MM.1S (cell line): ENCODE measurements at places on chromosomes 3 and 15.

- no peaks in the 10 kb centered on the region for H3K36me3 ChIP-seq
- no peak for DNase-seq
- H3K4me3 ChIP-seq = no peak overlapping the region
- no peaks in the 10 kb centered on the region for H3K27me3 ChIP-seq
- no peak overlapping the region for H3K27ac ChIP-seq
Measured at GRCh38 chr3:133851266-133851906, 44.3 kb downstream of the RAB6B start.

DNA sequence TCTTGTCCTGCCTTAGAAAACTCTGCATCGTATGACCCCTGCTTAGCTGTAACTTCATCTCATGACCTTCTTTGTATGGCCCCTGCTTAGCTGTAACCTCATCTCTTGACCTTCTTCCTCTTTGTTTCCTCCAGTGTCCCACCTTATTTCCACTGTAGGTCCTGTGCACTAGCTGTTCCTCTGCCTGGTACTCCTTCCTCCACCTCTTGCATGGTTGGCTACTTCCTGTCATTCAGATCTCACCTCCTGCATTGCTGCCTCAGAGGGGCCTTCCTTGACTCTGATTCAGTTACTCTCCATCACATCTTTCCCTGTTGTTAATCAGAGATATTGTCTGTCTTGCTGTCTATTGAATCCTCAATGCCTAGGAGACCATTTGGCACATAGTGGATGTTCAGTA is 63.2 kb downstream of the PDE8A start:
- H3K4me3 ChIP-seq = no peak overlapping the region
- H3K4me1 ChIP-seq = no peaks in the 10 kb centered on the region
- no peaks in the 10 kb centered on the region for H3K27me3 ChIP-seq
- DNase-seq = no peak
- H3K36me3 ChIP-seq = no peaks in the 10 kb centered on the region
- H3K27ac ChIP-seq = no peak overlapping the region

- H3K27me3 ChIP-seq = no peaks in the 10 kb centered on the region; the same call in 1 of the 2 replicates
- no peaks in the 10 kb centered on the region for H3K36me3 ChIP-seq
- peaks cover 7% of the 10 kb centered on the region for H3K4me1 ChIP-seq
- H3K4me3 ChIP-seq = no peak overlapping the region
- H3K27ac ChIP-seq = no peak overlapping the region
- no peak for DNase-seq
Measured at GRCh38 chr3:23077126-23077525, 126.0 kb upstream of the UBE2E2 start.

DNA sequence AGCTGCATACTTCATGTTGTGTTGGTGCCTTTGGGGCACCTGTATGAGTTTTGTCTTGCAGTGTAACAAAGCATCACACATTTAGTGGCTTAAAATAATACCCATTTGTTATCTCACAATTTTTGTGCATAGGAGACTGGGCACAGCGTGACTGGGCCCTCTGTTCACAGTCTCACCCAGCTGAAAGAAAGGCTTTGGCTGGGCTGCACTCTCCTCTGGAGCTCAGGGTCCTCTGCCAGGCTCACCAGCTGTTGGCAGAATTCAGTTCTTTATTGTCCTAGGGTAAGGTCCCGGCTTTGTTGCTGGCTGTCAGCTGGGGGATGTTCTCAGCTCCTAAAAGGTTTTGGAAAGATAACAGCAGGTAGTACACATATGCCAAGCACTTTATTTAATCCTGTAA is 263.3 kb downstream of the CLSTN2 start:
- no peaks in the 10 kb centered on the region for H3K36me3 ChIP-seq
- H3K27ac ChIP-seq = no peak overlapping the region
- no peak for DNase-seq
- H3K4me3 ChIP-seq = no peak overlapping the region
- no peaks in the 10 kb centered on the region for H3K27me3 ChIP-seq
- H3K4me1 ChIP-seq = no peaks in the 10 kb centered on the region

GRCh38 chr3:175593331-175593730 is 734.2 kb downstream of the NAALADL2 start:
- H3K27ac ChIP-seq = no peak overlapping the region
- H3K4me1 ChIP-seq = no peaks in the 10 kb centered on the region
- no peak for DNase-seq
- H3K27me3 ChIP-seq = no peaks in the 10 kb centered on the region
- no peak overlapping the region for H3K4me3 ChIP-seq
- H3K36me3 ChIP-seq = no peaks in the 10 kb centered on the region

- H3K4me3 ChIP-seq = no peak overlapping the region
- no peak for DNase-seq
- no peaks in the 10 kb centered on the region for H3K36me3 ChIP-seq
- no peaks in the 10 kb centered on the region for H3K4me1 ChIP-seq
- no peak overlapping the region for H3K27ac ChIP-seq
Measured at GRCh38 chr3:541062-541801, 344.7 kb downstream of the CHL1 start.

- H3K27ac ChIP-seq = no peak overlapping the region
- no peaks in the 10 kb centered on the region for H3K27me3 ChIP-seq
- H3K4me1 ChIP-seq = no peaks in the 10 kb centered on the region
- no peak overlapping the region for H3K4me3 ChIP-seq
- no peaks in the 10 kb centered on the region for H3K36me3 ChIP-seq
- DNase-seq = no peak
Measured at GRCh38 chr3:18703798-18704197, 278.7 kb upstream of the SATB1 start.

DNA sequence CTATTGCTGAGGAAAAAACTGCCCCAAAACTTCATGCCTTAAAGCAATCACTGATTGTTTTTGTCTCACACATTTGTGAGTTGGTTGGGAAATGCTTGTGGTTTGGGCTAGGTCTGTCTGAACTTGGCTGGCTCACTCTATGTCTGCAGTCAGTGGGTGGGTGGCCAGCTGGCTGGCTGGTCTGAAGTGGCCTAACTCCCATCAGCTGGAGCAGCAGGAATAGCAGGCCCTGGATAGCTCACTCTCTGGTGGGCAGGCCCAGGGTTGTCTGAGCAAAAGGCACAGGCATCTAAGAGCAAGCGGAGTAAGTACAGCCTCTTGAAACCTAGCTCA is 37.7 kb upstream of the PRR20G start:
- DNase-seq = no peak
- no peak overlapping the region for H3K27ac ChIP-seq
- no peak overlapping the region for H3K4me3 ChIP-seq
- H3K27me3 ChIP-seq = peaks cover 6% of the 10 kb centered on the region; the same call in 1 of the 2 replicates
- no peaks in the 10 kb centered on the region for H3K36me3 ChIP-seq

- H3K27ac ChIP-seq = no peak overlapping the region
- H3K27me3 ChIP-seq = no peaks in the 10 kb centered on the region
- H3K4me3 ChIP-seq = no peak overlapping the region
- no peaks in the 10 kb centered on the region for H3K36me3 ChIP-seq
- DNase-seq = no peak
Measured at GRCh38 chr15:25243800-25244097, 195.1 kb downstream of the UBE3A start.

GRCh38 chr3:65578861-65579260 is 459.9 kb downstream of the MAGI1 start:
- H3K27me3 ChIP-seq = no peaks in the 10 kb centered on the region
- H3K4me1 ChIP-seq = no peaks in the 10 kb centered on the region
- no peak for DNase-seq
- no peaks in the 10 kb centered on the region for H3K36me3 ChIP-seq
- H3K27ac ChIP-seq = no peak overlapping the region

DNA sequence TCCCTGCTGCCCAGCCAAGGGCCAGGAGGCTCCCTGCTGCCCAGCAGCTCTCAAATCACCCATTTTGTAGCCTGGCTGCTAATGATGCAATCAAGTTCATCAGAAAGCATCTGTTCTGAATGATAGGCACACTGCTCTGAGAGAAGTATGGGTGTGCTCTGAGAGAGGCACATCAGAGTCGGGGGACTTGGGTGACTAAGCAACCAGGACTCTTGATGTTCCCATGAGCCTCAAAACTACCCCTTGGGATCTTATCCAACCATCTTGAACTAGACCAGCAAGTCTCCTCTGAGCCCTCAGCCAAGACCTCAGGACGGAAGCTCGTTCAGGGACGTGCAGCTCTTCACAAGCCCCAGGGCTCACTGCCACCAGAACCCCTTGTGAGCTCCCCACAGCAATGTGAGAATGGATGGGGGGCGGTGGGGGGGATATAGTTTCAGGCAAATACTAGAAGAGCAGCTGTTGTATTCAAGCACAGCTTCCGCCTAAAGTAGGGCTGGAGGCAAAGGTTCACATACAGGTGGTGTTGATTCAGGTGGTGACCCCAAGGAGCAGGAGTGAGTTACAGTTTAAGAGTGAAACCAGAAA is 52.2 kb upstream of the HES1 start:
- no peaks in the 10 kb centered on the region for H3K27me3 ChIP-seq
- H3K4me1 ChIP-seq = peaks cover 53% of the 10 kb centered on the region
- H3K27ac ChIP-seq = peak overlapping the region; percentile 96
- H3K36me3 ChIP-seq = no peaks in the 10 kb centered on the region

DNA sequence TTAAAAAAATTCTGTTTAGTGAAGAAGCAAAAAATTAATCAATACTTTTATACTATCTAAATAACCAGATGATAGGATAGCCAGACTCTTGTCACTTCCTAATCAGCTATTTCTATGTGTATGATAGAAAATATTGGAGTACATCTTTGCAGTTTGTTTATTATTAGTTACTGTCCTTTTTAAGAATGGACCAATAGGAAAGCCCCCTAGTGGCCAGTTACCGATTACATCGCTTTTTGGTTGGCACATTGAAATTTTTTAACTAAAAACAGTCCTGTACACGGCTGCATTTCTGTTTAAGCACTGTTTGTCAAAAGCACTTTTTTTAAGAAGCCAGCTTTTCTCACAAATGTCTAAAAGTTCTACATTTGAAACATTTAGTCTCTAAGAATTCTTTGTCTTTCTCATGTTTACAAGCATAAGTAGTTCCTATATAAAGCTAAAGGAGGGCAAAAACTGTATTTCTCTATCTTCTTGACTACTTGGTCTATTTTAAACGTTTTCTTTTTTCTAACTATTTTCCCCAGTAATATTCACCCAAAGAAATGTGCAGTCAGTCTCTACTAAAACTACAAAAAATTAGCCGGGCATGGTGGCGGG is 253.2 kb upstream of the LRTM1 start:
- no peak overlapping the region for H3K4me3 ChIP-seq
- H3K27me3 ChIP-seq = no peaks in the 10 kb centered on the region
- H3K4me1 ChIP-seq = no peaks in the 10 kb centered on the region
- DNase-seq = peak; percentile 57
- no peaks in the 10 kb centered on the region for H3K36me3 ChIP-seq
- H3K27ac ChIP-seq = no peak overlapping the region

DNA sequence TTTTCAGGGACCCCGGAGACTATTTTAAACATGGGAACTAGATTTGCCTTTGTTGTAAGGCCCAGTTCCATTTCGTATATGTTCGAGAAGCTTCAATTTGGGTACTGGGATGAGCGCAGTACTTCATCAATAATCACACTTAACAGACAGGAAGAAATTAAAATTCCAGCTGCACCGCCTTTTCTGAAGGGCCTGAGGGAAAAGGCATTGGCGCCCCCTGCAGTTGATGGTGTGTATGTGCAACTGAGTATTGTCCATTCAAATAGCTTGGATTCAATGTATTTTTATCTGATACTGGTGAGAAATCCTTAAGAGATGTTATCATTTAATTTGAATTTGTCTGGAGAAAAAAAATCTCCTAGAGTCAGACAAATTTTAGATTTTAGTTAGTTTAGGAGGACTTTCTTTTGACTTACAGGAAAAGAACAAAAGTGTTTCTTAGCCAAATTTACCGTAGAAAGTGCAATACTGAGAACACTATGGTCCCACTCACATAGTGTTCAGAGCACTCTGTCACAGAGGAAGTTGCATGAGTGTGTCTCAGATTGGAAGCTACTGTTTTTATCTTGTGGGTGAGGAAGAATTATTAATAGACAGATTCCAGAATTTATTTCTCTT is 5.4 kb upstream of the ALDH1A2 start:
- no peak overlapping the region for H3K4me3 ChIP-seq
- H3K36me3 ChIP-seq = no peaks in the 10 kb centered on the region
- H3K27me3 ChIP-seq = no peaks in the 10 kb centered on the region
- H3K4me1 ChIP-seq = 0 out of 2 replicates have a peak, but pooled peaks cover 3% of the 10 kb centered on the region

DNA sequence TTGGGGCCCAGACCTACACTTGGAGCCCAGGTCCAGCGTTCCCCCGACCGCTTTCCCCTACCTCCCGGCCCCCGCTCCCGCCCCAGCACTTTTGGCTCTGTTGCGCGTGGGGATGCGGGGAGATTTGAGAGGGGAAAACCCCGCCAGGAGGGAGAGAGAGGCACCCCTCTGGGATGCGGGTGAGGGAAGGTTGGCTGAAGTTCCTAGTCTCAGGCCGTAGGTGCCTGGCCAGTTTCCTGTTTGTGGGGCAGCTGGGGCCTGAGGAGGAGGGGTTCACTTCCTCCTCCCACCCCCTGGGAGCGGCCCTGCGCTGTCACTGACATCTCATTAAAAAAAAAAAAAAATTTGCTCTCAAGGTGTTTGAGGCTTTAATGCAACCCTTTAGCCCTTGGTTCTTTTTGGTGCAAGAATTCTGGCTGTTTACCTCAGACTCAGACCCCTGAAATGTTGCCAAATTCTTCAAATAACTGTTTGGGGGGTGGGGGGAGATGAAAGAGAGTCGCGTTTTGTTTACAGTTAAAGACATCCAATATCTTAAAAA is 2.6 kb downstream of the FAM43A start:
- peak; percentile 71 for DNase-seq
- H3K27me3 ChIP-seq = peaks cover 10% of the 10 kb centered on the region; the same call in 1 of the 2 replicates
- no peaks in the 10 kb centered on the region for H3K36me3 ChIP-seq
- peak overlapping the region; percentile 62 for H3K4me3 ChIP-seq

DNA sequence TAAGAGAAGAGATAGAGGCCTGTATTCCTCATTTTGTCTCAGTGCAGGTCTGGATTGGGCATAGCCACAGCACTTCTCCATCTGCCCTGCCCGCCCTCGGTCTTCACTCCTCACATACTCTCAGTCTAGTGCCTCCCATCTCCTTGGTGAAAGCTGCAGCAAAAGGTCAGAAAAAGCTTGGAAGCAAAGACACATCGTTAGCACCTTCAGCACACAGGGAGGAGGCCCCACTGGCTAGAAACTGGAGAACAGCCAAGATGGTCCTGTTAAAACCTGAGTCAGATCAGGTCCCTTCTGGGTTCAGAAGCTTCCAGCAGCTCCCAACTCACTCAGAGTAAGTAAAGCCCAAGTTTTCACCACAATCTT is 1.6 kb upstream of the KLF15 start:
- H3K36me3 ChIP-seq = no peaks in the 10 kb centered on the region
- no peak for DNase-seq
- H3K27me3 ChIP-seq = no peaks in the 10 kb centered on the region
- H3K4me1 ChIP-seq = peaks cover 11% of the 10 kb centered on the region; the same call in 1 of the 2 replicates
- no peak overlapping the region for H3K27ac ChIP-seq

GRCh38 chr15:97463696-97464095 is 496.8 kb upstream of the ARRDC4 start:
- no peak for DNase-seq
- no peak overlapping the region for H3K4me3 ChIP-seq
- no peaks in the 10 kb centered on the region for H3K4me1 ChIP-seq
- H3K36me3 ChIP-seq = no peaks in the 10 kb centered on the region
- no peaks in the 10 kb centered on the region for H3K27me3 ChIP-seq

DNA sequence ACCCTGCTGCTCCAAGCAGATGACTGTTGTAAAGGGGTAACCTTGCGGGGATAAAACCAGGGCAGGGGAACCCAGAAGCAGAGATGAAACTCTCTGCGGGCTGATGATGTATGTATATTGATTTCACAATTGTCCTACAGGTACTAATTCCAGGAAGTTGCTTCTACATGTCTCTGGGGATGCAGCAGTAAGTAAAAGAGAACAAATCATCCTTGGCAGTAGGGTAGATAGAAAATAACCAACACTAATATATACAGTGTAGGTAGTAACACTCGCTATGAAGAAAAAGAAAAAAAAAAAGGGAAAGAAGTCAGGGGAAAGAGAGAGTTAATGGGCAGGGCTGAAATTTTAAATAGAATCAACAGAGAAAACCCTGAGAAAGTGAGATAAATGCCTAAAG is 50.2 kb downstream of the EPHA3 start:
- H3K27me3 ChIP-seq = no peaks in the 10 kb centered on the region
- no peak overlapping the region for H3K4me3 ChIP-seq
- H3K27ac ChIP-seq = no peak overlapping the region
- no peaks in the 10 kb centered on the region for H3K36me3 ChIP-seq
